Effector CD4-positive, alpha-beta T cell (primary cell): ENCODE measurements at places on chromosomes 12 and 14.
A peak's percentile ranks its signal among the peaks of the same experiment; 100 is the strongest.

GRCh38 chr14:23929822-23930294 lies 23.7 kb upstream of the DHRS4 start:
- DNase-seq, result peak; percentile 82

DNA sequence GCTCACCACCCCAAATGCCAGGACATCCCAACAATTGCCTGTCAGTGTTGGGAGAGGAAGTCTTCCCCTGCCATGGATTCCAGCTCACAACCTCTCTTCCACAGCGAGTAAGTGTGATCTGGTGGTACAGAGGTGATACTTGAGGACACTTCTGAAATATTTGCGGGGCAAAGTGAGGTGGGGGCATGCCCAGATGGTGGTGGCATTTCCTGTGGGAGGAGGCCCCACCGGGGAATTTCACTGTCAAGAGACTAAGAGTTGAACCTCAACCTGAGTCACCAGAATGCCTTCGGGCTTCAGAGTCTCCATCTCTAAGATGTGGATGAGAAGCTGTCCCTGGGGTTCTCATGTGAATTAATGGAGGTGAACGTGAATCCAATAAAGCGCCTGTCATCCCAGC lies 122.3 kb upstream of the RFLNA start:
- DNase-seq, result no peak

- DNase-seq, result no peak
These were observed 737.1 kb upstream of the FLRT2 start for GRCh38 chr14:84792722-84793410.

- no peak for DNase-seq
These were observed 90.9 kb downstream of the BMP4 start for GRCh38 chr14:53865711-53866110.

DNA sequence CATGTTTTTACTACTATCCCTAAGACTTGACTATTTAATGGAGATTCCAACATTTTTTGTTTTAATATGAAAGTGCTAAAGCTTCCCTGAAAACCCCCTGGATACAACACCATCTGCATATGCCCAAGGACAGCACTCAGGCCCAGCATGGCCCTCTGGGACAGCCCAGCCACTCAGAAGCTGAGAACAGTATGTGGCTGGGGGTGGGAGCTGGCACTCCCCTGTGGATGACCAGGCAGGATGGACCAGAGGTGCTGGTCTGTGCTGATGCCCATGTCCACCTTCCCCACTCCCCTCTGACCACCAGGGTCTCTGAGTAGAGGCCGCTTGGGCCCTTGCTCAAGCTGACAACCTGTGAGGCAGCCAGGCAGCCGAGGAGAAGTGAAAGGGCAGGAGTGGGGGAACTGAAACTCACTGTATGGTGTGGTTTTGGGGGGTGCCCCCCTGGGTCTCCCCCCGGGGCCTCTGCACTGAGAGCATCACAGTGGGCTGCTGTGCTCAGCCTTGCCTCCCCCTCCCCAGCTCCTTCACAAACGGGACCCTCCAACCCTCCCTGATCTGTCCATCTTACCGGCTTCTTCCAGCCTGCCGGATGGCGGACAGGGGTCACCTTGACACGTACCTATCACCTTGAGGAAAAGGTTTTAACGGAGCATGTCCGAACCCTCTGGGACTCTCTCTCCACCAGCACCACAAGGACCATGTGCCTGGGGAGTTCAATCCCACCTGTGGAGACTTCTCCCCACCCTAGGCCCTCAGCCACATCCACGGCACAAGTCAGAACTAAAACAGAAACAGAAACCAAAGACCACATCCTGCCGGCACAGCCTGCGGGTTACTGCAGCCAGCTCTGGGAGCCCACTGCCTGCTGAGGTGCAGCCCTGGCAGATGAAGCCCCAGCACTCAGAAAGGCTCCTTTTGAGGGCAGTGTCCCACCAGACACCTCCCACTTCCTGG lies at the start of gene TMEM229B:
TSS of gene TMEM229B (minus strand) at position 785 of the 957 bp plus-strand sequence. CDS start 14,798 bp downstream, outside the sequence.
- DNase-seq, result peak; percentile 49

DNA sequence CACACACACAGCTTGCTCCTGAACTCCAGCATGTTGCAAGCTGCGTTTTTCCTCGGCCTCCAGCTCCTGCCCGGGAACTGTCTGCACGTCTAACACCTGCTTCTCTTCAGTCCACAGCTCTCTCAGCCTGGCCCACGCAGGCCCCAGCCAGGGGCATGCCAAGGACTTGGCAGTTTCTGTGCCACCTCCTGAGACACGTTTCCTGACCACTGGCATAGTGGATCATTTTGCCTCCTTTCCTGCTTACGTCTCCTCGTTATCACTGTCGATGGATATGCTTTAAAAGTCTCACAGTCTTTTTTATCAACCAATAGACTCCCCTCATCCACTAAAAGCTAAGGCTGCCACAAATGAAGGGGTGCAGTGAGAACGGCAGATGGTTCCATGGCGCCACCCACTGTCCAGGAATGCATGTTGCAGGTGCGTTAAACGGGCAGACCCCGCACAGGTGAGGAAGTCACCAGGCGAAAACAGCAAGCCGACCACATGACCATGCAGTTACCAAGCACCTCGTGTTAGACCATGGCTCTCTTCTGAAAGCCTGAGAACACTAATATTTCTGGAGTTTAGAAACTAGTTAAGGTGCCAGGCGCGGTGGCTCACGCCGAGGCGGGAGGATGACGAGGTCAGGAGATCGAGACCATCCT lies 14.7 kb upstream of the TEAD4 start:
- DNase-seq, result peak; percentile 14

GRCh38 chr14:21940887-21941856 lies 267.6 kb upstream of the OR4E1 start:
- peak; percentile 11 for DNase-seq

DNA sequence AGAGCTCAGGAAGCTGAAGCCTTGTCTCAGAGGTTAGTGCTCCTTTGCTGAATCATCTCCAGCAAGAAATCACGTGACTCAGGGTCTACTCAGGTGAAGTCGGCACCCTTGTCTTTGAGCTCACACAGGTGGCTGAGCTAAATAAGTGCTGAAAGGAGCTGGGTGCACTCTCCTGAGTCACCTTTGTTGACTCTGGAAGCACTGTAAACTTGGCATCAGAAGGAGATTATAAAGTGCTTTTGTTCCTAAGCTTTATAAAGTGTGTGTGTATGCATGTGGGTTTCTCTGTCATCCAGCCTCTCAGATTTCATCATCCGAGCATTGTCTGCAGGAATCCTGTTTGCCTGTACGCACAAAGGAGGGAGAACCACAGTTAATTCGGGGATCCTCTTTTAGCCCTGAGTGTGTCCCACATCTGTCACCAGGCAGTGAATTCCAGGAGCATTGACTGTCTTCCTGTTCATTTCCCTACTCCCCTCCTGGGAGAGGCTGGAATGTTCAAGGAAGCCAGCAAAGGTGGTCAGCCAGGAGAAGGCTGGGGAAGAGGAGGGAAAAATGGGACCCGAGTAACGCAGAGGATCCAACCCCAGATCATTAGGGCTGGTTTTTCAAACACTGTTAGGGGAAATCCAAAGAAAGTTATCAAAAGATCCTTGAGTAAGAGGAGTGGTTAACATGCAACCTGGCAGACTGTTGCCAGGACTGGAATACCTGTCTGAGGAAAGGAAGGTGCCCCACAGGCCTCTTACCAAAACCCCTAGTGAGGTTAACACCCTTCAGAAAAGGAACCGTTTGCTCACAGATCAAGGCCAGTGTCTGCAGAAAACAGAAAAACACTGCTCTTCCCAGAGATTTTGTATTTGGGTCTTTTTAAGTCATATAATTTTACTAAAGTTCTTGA lies 157.5 kb upstream of the HIF1A start:
- no peak for DNase-seq

DNA sequence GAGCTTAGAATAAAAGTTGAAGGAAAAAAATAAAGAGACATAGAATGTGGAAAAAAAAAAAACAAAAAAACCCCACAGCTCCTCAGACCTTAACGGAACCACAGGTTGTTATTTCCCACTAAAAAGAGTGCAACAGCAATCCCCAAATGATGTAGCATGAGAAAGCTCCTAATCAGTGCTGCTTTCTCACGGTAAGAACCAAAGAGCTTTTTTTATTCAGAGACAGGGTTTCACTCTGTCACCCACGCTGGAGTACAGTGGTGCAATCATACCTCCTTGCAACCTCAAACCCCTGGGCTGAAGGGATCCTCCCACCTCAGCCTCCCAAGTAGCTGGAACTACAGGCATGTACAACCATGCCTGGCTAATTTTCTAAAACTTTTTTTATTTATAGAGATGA lies 13.3 kb downstream of the NDUFA12 start:
- no peak for DNase-seq

DNA sequence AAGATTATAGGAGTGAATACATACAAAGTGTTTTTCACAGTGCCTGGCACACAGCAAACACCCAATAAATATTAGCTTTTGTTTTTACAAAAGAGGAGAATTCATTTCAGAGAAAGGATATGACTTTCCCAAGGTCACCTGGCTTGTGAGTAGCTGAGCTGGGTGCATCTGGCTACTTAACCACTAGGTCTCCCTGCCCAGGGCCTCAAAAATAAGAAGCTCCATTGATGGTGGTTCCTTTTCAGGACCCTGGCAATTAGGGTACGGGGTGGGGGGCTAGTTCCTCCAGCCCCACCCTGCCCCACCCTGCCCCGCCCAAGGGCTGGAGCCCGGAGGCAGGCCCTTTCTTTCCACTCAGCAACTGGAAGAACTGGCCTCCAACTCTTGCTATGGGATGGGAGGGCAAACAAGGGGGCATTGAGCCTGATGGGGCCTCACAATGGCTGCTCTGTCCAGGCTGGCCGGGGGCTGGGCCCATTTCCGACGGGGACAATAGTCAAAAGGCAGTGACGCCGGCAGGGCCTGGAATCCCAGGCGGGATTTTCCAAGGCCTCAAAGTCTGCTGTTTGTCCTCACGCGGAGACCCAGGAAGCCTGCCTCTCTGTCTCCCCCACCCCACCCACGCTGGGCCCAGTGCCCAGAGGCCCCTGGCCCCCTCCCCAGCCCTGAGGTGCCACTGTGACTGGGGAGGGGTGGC lies 8.2 kb upstream of the ATG101 start:
- DNase-seq, result no peak

GRCh38 chr14:30482276-30482675 lies 76.7 kb upstream of the G2E3 start:
- no peak for DNase-seq
